ENCODE measurements at places on chromosomes 2 and 18. TPM values are rescaled to one million over a fixed set of nuclear protein-coding genes. Genes with fewer than 3 reads are reported as not detected.

DNA sequence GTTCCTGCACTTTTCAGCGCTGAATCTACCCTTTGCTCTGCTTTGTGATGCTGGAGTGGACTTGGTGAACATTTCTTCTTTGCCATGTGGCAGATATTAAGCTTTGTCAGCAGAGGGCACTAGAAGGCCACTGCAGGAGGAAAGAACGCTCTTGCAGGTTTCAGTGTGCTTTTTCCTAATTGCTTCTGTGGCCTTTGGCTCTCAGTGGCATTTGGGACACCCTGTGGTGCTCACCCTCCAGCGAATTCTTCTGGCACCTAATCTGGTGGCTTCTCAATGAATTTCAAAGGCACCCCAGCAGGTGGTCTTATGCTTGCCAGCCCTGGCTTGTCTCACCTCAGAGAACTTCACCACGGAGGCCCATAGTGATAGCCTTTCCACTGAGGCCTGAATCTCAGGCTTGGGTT is 146.7 kb downstream of the MYO3B start:
- H3K4me1 ChIP-seq: no peaks in the 10 kb centered on the region
- DNase-seq: no peak
- H3K36me3 ChIP-seq: no peaks in the 10 kb centered on the region
- H3K4me3 ChIP-seq: no peak overlapping the region
- H3K27me3 ChIP-seq: no peaks in the 10 kb centered on the region
- no peak overlapping the region for H3K27ac ChIP-seq

- no peaks in the 10 kb centered on the region for H3K36me3 ChIP-seq
- H3K4me3 ChIP-seq: no peak overlapping the region
- H3K27ac ChIP-seq: no peak overlapping the region
- H3K27me3 ChIP-seq: peaks cover 26% of the 10 kb centered on the region
These were observed 545 bp upstream of the CDCA7 start for GRCh38 chr2:173354073-173354581.

GRCh38 chr2:218020966-218021535 is 18.3 kb upstream of the TNS1 start:
- no peaks in the 10 kb centered on the region for H3K27me3 ChIP-seq
- no peak for DNase-seq
- no peaks in the 10 kb centered on the region for H3K36me3 ChIP-seq
- no peak overlapping the region for H3K27ac ChIP-seq
- H3K4me3 ChIP-seq: no peak overlapping the region
- H3K4me1 ChIP-seq: peaks cover 4% of the 10 kb centered on the region

- H3K27me3 ChIP-seq: no peaks in the 10 kb centered on the region
- no peaks in the 10 kb centered on the region for H3K4me1 ChIP-seq
- H3K27ac ChIP-seq: no peak overlapping the region
- H3K4me3 ChIP-seq: no peak overlapping the region
- DNase-seq: no peak
These were observed 249.9 kb downstream of the SH3BP4 start for GRCh38 chr2:235201756-235202155.

GRCh38 chr18:50285071-50285470 is 2.4 kb downstream of the CXXC1 start:
- H3K4me3 ChIP-seq: no peak overlapping the region
- H3K4me1 ChIP-seq: no peaks in the 10 kb centered on the region
- no peak for DNase-seq

DNA sequence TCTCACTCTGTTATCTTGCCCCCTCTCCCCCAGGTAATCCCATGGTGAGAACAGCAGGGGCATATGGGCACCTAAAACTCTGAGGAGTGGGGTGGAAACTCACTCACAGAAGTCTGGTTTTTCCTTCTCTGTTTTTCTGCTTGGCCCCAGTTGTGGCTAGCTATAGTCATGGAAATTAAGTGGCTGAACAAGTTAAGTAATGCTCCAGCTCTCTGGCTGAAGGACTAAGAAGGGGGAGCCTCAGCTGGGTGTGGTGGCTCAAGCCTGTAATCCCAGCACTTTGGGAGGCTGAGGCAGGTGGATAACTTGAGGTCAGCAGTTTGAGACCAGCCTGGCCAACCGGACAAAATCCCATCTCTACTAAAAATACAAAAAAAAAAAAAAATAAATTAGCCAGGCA is 261.0 kb downstream of the TPGS2 start:
- no peak overlapping the region for H3K27ac ChIP-seq
- DNase-seq: no peak
- H3K4me3 ChIP-seq: no peak overlapping the region
- H3K27me3 ChIP-seq: no peaks in the 10 kb centered on the region

DNA sequence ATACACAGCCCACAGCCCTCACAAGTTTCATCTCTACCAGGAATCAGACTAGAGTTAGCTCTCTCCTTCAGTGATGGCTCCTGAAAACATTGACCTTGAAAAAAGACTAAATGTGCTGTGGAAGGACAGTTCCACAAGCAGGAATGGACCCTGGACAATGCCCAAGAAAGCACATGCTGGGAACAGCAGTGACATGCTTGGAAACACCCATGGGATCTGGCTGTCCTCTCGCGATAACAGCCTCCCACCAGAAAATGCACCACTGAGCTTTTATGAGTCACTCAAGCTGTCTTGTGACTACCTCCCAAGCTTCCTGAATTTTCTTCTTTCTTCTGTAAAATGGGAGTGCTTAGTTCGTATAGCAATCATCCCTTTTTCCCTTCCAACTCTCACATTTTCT is 269.2 kb downstream of the LRATD1 start:
- H3K4me1 ChIP-seq: no peaks in the 10 kb centered on the region
- DNase-seq: no peak
- no peak overlapping the region for H3K4me3 ChIP-seq
- no peaks in the 10 kb centered on the region for H3K27me3 ChIP-seq
- no peak overlapping the region for H3K27ac ChIP-seq
- no peaks in the 10 kb centered on the region for H3K36me3 ChIP-seq

DNA sequence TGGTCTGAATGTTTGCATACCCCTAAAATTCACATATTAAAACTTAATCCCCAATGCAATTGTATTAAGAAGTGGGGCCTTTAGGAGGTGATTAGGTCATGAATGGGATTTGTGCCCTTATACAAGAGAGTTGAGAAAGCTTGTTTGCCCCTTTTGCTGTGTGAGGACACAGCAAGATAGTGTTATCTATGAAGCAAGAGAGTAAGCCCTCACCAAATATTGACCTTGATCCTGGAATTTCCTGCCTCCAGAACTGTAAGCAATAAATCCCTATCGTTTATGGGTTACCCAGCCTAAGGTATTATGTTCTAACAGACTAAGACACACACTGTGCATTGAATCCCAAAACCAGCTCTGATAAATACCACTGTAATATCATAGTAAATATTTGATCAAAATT is 32.2 kb downstream of the NR4A2 start:
- H3K27ac ChIP-seq: no peak overlapping the region
- no peak overlapping the region for H3K4me3 ChIP-seq
- H3K36me3 ChIP-seq: no peaks in the 10 kb centered on the region
- DNase-seq: no peak
- no peaks in the 10 kb centered on the region for H3K27me3 ChIP-seq

DNA sequence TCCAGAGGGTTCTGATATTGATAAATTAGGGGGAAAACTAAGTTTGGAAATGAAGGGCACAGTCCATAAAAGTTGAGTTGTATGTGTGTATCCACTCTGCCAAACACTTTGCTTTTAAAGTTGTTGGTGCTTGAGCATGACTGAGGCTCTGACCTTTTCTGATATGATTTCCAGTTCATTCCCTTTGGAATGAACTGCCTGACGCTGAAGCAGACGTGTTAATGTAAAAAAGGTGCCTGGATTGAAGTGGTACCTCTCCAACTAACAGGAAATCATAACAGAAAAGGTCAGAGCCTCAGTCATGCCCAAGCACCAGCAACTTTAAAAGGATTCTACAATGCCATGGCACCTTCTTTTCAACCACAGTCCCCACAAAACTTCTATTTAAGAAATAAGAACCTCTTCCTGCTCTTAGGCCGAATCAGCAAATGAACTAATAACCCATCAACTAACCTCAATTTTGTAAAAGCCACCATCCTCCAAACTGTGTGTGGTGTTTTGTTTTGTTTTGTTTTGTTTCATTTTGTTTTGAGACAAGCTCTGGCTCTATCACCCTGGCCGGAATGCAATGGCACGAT is 52.6 kb downstream of the MEMO1 start:
- H3K27me3 ChIP-seq: no peaks in the 10 kb centered on the region
- no peaks in the 10 kb centered on the region for H3K36me3 ChIP-seq
- DNase-seq: no peak
- no peak overlapping the region for H3K27ac ChIP-seq

DNA sequence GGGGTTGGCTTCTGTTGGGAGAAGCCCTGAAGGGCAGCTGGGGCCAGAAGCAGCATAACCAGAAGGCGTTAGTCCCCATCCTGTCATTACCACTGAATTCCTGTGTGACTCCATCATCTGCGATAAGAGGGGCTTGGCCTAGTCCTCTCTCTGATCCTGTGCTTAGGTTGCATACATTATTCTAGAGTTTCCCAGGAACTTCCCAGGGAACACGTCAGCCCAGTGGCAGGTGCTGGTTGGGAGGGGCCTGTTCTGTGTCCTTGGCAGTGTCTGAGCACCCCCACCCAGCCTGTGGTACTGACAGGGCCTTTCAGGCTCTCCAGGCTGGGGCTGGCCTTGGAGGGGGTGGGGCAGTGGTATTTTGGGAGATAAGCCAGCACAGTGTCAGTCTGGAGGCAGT is 4.5 kb upstream of the TOGARAM2 start:
- no peaks in the 10 kb centered on the region for H3K36me3 ChIP-seq
- no peaks in the 10 kb centered on the region for H3K27me3 ChIP-seq
- no peak overlapping the region for H3K27ac ChIP-seq

DNA sequence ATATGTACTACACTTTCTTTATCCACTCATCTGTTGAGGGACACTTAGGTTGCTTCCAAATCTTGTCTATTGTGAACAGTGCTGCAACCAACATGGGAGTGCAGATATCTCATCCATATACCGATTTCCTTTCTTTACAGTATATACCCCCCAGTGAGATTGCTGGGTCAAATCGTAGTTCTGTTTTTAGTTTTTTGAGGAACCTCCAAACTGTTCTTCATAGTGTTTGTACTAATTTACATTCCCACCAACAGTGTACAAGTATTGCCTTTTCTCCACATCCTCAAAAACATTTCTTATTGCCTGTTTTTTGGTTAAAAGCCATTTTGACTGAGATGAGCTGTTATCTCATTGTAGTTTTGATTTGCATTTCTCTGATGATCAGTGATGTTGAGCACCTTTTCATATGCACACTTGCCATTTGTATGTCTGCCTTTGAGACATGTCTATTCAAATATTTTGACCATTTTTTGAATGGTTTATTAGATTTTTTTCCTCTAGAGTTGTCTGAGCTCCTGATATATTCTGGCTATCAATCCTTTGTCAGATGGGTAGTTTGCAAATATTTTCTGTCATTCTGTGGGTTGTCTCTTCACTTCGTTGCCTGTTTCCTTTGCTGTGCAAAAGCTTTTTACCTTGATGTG is 12.2 kb downstream of the PLEK start:
- H3K27me3 ChIP-seq: no peaks in the 10 kb centered on the region
- no peaks in the 10 kb centered on the region for H3K36me3 ChIP-seq
- H3K4me3 ChIP-seq: no peak overlapping the region
- no peak for DNase-seq

- H3K27ac ChIP-seq: no peak overlapping the region
- no peak for DNase-seq
- H3K36me3 ChIP-seq: no peaks in the 10 kb centered on the region
- no peaks in the 10 kb centered on the region for H3K4me1 ChIP-seq
- H3K4me3 ChIP-seq: no peak overlapping the region
These were observed 108.3 kb downstream of the MTCL1 start for GRCh38 chr18:8813611-8814010.

GRCh38 chr18:21331065-21331464 is 89.0 kb downstream of the GREB1L start:
- H3K4me3 ChIP-seq: no peak overlapping the region
- DNase-seq: no peak
- H3K27me3 ChIP-seq: no peaks in the 10 kb centered on the region
- H3K27ac ChIP-seq: peak overlapping the region; percentile 53
- no peaks in the 10 kb centered on the region for H3K36me3 ChIP-seq

DNA sequence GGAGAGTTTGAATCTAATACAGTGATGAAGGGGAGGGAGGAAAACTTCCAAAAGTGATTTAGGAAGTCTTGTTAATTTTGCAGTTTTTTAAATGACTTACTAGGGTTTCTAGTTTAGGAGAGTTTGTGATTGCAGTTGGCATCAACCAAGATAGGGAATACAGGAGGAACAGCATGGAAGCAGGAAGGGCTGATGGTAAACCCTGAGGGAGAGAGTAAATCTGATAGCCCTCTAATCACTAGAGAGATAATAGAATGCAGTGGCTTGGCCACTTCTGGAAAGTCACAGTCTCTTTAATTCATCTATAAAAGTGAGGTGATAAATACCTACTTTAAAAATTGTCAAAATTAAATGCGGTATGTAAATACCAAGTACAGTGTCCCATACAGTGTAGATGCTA is 5.6 kb downstream of the YPEL5 start:
- no peak overlapping the region for H3K4me3 ChIP-seq
- H3K27ac ChIP-seq: no peak overlapping the region
- no peaks in the 10 kb centered on the region for H3K36me3 ChIP-seq
- no peak for DNase-seq
- H3K4me1 ChIP-seq: peaks cover 8% of the 10 kb centered on the region

GRCh38 chr2:222309361-222309760 is 10.6 kb upstream of the PAX3 start:
- no peaks in the 10 kb centered on the region for H3K36me3 ChIP-seq
- peaks cover 17% of the 10 kb centered on the region for H3K4me1 ChIP-seq
- H3K27me3 ChIP-seq: peaks cover 67% of the 10 kb centered on the region
- no peak overlapping the region for H3K27ac ChIP-seq
- H3K4me3 ChIP-seq: no peak overlapping the region

The ATP8B1 gene
- total RNA-seq: 16.6 TPM

The TWIST2 gene
- total RNA-seq: not detected

The KCNF1 gene
- not detected for total RNA-seq

The SP140 gene
- 0.86 TPM for total RNA-seq

The DYNAP gene
- total RNA-seq: not detected

The COQ10B gene
- 18.6 TPM for total RNA-seq

The MC5R gene
- total RNA-seq: not detected

The MPPE1 gene
- total RNA-seq: 23.2 TPM

The FRZB gene
- 0.22 TPM for total RNA-seq

The HOXD9 gene
- 0.25 TPM for total RNA-seq

The TTN gene
- total RNA-seq: 0.42 TPM

Data from right lobe of liver (tissue), 6 donors.